ENCODE measurements at places on chromosomes 12 and 14. TPM values are rescaled to one million over a fixed set of nuclear protein-coding genes. Genes with fewer than 3 reads are reported as not detected.

The ABCC9 gene
- total RNA-seq: under 0.01 TPM

The CATSPERB gene
- not detected for total RNA-seq

The ITGB7 gene
- total RNA-seq: 1.1 TPM

DNA sequence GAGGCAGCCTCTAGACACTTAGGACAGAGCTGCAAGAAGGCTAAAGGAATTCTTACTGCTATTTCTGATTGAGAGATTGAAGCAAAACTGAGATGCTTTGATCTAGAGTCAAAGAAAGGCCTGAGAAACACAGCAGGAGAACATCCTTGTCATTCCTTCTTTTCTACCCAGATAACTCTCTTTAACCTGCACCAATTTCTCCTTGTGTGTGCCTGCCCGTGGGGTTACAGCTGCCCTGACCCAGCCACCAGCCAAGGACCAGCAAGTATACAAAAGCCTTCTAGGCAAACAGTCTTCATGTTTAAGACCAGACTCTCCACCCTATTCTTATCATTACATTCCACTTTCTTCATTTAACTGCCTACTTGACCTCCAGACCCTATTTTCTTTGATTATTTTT, 81.7 kb upstream of the PRB2 start:
- no peak for DNase-seq

DNA sequence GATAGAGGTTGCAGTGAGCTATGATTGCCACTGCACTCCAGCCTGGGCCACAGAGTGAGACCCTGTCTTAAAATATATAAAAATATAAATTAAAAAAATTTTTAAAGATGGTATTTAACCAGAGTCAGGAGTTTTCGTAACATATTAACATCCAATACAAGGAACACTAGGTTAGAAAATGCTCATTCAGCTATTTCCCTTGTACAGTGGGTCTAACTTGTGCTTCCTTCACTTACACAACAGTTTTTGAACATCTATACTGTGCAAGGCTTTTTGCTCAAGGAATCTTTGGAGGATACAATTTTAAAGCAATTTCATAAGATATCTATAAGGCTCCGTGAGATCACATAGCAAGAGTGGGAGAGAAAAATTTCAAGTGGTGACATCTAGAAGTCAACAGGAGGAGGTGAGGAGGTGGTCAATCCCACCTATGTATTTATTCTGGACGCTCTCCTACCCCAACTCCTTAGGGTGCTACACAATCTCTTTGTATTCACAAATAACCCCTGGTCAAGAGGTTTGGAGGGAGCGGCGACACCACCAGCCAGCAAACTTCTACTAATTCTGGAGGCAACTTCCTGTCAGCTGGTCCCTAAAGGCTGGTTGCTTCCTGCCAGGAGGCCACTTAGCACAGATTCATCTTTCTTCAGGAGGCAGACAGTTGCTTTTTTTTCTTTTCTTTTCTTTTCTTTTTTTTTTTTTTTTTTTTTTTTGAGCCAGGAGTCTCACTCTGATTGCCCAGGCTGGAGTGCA, 22.2 kb downstream of the DUSP16 start:
- DNase-seq: no peak

DNA sequence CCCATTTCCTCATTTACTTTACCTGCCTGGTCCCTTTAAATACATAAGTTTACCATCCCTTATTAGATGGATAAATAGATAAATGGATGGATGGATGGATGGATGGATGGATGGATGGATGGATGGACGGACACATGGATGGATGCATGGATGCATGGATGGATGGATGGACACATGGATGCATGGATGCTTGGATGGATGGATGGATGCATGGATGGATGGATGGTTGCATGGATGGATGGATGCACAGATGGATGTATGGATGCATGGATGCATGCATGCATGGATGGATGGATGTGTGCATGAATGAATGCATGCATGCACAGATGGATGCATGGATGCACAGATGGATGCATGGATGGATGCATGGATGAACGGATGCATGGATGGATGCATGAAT, 93.6 kb downstream of the DPF3 start:
- DNase-seq: no peak

GRCh38 chr12:86950444-86950843, 694.3 kb upstream of the MGAT4C start:
- no peak for DNase-seq

- no peak for DNase-seq
Measured at GRCh38 chr14:30284808-30285207, 274.1 kb upstream of the G2E3 start.

All from RPMI7951 (cell line).